ENCODE measurements at places on chromosomes 1 and 21. TPM values are rescaled to one million over a fixed set of nuclear protein-coding genes. Genes with fewer than 3 reads are reported as not detected.

The CASZ1 gene
- total RNA-seq: 68.1 TPM

The NOL9 gene
- total RNA-seq: 30.7 TPM

GRCh38 chr1:107147843-107148242 lies 7.0 kb downstream of the NTNG1 start:
- DNase-seq: no peak

DNA sequence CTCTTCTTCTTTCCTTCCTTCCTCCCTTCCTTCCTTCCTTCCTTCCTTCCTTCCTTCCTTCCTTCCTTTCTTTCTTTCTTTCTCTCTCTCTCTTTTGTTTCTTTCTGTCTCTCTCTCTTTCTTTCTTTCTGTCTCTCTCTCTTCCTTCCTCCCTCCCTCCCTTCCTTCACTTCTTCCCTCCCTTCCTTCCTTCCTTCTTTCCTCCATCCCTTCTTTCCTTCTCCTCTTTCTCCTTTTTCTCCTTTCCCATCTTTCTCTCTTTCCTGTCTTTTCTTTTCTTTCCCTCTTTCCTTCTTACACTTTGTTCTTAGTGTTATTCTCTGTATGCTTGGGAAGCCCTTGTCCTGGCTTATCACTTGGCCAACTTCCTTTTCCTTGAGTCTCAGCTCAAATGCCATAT lies 72.5 kb upstream of the MPC2 start:
- DNase-seq: no peak

The KIF17 gene
- 9.3 TPM for total RNA-seq

DNA sequence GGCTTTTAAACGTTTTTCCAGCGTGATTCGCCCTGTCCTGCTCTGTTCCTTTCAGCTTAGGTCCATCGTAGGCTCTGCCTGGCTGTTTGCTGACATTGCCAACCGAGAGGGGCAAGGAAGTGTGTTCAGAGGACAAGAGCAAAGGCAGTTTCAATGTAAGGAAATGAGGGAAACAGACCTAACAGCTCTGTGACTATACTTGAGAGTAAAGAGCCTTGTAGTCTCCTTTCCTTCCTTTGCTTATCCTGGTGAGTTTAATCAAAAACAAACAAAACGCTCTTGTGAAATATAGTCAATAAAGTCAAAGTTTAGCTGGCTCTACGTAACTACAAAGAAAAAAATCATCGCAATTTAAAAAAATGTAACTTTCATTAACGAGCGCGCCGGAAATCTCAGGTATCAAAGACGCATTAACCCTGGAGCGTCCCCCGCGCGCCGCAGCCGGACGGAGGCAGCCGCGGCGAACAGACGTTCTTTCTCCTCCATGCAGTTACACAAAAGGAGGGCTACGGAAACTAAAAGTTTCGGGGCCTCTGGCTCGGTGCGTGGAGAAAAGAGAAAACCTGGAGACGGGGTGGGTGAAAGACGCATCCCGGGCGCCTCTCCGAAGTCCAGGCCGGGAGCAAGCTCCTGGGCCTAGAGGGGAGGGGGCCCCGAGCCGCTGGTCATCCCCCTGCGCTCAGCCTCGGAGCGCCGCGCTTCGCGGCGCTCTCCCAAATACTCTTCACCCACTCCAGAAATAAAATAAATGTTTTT lies 617 bp upstream of the ADGRL2 start:
- DNase-seq: peak; percentile 25

- peak; percentile 71 for DNase-seq
These were observed at the start of gene ZNF362 for GRCh38 chr1:33256471-33257206. Gene ZNF362 (plus strand): TSS chr1:33256492. CDS start chr1:33270575, 14,083 bp downstream.

The SLC22A15 gene
- total RNA-seq: 52.4 TPM
